ENCODE measurements at places on chromosomes 1 and 21. TPM values are rescaled to one million over a fixed set of nuclear protein-coding genes. Genes with fewer than 3 reads are reported as not detected.

Gene SCCPDH
- total RNA-seq = 48.5 TPM

Gene TEKT2
- not detected for total RNA-seq

Gene PDE4B
- 0.73 TPM for total RNA-seq

Gene CDCA8
- total RNA-seq = 12.9 TPM

Gene MYOG
- not detected for total RNA-seq

Gene TSPAN2
- total RNA-seq = not detected

Gene ITGB2
- not detected for total RNA-seq

Gene MNDA
- not detected for total RNA-seq

Gene CAMK1G
- total RNA-seq = under 0.01 TPM

Gene CLCNKB
- total RNA-seq = not detected

Gene FCAMR
- total RNA-seq = not detected

Gene ZNF670
- 3.3 TPM for total RNA-seq

Gene OSCP1
- 8.1 TPM for total RNA-seq

Gene DMRTA2
- total RNA-seq = not detected

Gene AMY1B
- total RNA-seq = not detected

Gene SOAT1
- 33.2 TPM for total RNA-seq

Gene LAX1
- not detected for total RNA-seq

Gene MROH9
- not detected for total RNA-seq

Gene MEGF6
- total RNA-seq = 1.1 TPM

Gene RAB3B
- 4.1 TPM for total RNA-seq

Gene ZFP69B
- 2.9 TPM for total RNA-seq

Gene TAGLN2
- 238 TPM for total RNA-seq

Gene IFI6
- total RNA-seq = 10.8 TPM

Gene DENND2C
- 2.5 TPM for total RNA-seq

Gene NECTIN4
- not detected for total RNA-seq

Gene HPCAL4
- total RNA-seq = not detected

Gene TFF2
- not detected for total RNA-seq

Gene FMOD
- 0.59 TPM for total RNA-seq

Gene CRB1
- under 0.01 TPM for total RNA-seq

Gene ZYG11A
- total RNA-seq = 0.78 TPM
